ENCODE measurements at places on chromosomes 6 and 20.
A peak's percentile ranks its signal among the peaks of the same experiment; 100 is the strongest.

DNA sequence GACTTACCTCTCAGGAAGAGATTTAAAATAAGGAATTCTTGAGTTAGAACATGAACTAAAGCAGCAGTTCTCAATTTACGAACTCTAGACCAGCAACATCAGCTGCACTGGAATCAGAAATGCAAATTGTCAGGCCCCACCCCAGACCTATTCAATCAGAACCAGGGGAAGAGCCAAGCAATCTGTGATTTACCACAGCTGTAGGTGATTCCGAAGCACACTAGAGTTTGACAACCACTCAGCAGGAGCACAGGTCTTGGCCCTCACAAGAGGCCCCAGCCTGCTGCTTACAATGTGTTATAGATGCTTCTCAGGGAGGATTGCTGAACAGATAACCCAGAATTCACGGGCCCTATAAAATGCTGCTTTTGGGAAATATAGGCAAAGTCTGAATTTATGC is 279.2 kb downstream of the PTPRK start:
- no peak for DNase-seq

GRCh38 chr20:51772236-51772635 is 4.0 kb upstream of the ATP9A start:
- DNase-seq, result no peak

DNA sequence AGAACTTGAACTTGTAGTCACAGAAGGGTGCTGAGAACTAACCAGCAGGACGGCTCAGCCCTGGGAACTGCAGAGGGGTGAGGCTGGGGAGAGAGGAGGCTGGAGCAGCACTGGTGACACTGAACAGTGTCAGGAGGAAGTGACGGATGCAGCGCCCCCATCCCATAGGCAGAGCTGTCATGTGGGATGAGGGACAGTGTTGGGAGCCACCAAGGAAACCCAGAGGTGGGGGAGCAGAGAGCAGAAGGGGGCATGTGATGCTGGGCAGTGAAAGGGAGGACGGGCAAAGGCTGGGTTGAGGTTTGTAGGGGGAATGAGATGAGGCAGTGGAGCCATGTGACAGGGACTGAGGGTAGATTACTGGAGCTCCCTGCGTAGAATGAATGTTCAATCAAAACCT is 2.1 kb downstream of the HLA-DPB1 start:
- DNase-seq, result no peak

- DNase-seq, result no peak
These were observed 42.0 kb downstream of the PGM3 start for GRCh38 chr6:83151114-83151513.

DNA sequence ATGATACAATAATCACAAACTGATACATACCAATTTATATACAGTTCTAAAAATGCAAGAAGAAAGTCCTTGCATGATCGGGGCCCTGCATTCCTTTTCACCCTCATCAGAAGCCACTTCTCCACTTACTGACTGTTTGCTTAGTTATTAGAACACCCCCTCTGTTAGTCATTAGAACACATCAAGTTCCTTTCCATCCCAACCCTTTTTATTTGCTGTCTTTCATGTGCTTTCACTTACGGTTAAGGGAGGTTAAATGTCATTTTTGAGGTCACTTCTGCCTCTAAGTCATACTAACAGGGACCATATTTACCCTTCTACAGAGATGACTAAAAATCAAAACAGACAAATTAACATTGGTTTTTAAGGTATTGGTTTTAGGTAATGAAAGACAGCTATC is 149.1 kb downstream of the LMBRD1 start:
- DNase-seq, result no peak

GRCh38 chr6:167136376-167136775 is 13.5 kb downstream of the CCR6 start:
- DNase-seq, result no peak

DNA sequence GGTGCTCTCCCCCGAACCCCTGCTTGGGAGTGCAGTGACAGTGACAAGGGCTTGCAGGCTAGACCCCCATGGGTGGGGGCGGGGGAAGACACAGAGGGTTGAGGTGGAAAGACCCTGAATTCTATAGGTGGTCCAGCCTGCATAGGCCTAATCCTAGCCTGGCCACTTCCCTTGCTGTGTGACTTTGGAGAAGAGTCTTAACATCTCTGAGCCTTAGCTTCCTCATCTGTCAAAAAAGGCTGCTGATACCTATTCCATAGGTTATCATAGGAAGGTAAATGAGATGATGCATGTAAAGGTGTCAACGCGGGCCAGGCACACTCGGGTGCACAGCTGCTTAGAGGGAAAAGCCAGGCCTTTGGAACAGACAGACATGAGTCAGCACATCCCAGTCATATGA is 15.8 kb downstream of the BPIFB4 start:
- DNase-seq, result no peak

GRCh38 chr6:7131390-7131789 is 23.6 kb downstream of the RREB1 start:
- no peak for DNase-seq

GRCh38 chr6:125104425-125104824 is 49.1 kb upstream of the TPD52L1 start:
- DNase-seq, result no peak

DNA sequence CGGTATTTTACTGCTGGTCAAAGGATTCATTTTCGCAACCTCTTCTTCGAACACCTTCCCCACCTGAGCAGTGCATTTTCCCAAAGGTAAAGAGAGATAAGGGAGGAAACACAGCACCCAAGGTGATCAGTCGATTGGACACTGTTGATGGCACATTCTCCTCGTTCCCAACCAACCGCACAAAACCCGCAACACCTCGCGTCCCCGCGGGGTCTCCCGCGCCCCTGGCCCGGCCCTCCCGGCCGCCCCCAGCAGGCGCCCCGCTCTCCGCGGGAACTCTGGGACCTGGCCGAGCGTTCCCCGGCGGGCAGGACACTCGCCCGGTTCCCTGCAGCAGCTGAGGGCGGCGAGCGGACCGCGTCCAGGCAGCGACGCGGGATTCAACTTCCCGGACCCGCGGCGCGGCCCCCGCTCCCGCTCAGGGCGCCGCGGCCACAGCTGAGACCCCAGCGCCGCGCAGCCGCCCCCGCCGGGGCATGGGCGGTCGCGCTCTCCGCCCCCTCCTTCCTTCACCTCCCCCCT is 506 bp downstream of the RGS17 start:
- DNase-seq, result peak; percentile 31

GRCh38 chr6:68024570-68025269 is 610.4 kb upstream of the ADGRB3 start:
- no peak for DNase-seq

DNA sequence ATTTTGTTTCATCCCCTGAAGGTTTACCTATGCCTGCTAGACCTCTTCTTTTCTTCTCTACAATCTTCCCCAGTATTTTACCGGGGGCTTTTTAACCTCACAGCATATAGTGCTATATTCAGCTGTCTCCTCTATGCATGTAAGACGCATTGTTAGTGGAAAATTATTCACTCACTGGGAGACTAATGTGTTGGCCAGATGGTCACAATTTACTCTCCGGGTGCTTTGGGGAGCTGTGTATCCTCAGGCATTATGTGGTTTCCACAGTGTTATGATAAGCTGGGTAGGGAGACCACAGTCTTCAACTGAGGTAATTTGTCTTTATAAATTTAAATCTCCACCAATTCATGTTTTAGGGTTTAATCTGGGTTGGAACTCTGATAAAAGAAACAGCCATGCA is 553.8 kb upstream of the PTCHD4 start:
- no peak for DNase-seq

GRCh38 chr6:56055081-56055704 is 179.8 kb upstream of the BMP5 start:
- DNase-seq, result no peak

- no peak for DNase-seq
These were observed 20.8 kb downstream of the CRISP2 start for GRCh38 chr6:49692534-49692933.

- DNase-seq, result no peak
These were observed 343.2 kb downstream of the FRK start for GRCh38 chr6:115717472-115717871.

GRCh38 chr6:34341481-34341971 is 50.9 kb downstream of the NUDT3 start:
- no peak for DNase-seq

DNA sequence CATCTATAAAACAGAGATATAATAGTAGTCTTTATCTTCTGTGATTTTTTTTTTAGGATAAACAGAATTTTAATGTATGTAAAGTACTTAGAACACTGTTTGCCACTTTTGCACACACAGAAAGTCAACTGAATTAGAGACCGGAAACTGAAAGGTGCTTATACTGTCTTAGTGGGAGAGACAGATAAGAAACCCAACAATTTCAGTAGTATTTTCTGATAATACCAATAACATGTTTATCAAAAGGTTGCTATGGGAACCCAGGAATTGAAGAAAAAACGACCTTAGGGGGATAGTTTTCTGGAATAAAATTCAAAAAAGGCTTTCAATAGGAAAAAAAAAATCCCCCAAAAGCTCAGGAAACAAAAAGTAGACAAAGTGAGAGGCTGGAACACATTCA is 138.6 kb downstream of the BCKDHB start:
- no peak for DNase-seq

DNA sequence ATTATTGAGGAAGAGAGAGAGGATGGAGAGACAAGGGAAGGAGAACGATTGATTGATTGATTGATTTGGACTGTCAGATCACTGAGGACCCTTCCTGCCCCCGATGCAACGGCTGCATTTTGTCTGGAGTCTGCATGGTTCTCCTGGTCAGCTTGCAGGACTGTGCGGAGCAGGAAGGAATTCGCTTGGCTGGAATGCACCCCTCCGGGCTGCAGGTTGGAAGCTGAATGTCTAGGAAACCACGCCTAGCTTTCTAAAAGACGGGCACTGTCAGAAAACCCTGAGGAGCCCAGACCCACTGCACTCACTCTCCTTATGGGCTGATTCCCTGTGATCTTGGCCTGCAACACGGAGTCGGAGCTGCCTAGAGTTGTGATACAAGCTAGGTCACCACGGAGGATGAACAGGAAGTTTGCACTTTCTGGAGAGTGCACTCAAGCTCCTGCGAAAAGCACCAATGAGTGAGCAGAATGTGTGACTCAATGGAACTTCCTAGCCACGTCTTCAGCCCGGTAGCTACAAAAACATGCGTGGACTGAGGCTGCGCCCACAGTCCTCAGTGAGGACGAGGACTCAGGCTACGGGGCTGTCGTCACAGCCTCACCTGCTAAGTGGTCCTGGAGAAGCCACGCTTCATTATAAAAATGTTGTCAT is 14.4 kb downstream of the DACT2 start:
- no peak for DNase-seq

DNA sequence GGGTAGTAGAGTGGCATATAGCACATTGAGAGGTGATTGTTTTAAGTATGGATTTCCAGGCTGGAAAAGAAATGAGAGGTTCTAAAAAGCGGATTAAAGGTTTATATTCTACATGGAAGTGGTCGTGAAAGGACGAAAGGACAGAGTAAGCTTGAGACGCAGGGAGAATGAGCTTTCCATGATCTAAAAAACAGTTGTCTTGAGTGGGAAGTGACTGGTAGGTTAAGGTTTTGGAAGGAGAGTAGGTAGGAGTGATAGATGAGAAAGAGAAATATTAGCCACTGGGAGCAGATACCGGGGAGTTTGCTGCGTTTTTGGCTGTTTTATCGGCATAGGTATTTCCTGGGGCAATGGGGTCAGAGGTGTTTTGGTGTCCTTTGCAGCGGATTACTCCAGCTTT is 750.6 kb upstream of the ADGRB3 start:
- no peak for DNase-seq

- DNase-seq, result no peak
These were observed 100.2 kb downstream of the PSMB1 start for GRCh38 chr6:170452767-170453545.

- DNase-seq, result no peak
These were observed 147.9 kb downstream of the HAO1 start for GRCh38 chr20:7792150-7792869.

GRCh38 chr6:92684386-92684785 is 735.0 kb downstream of the EPHA7 start:
- DNase-seq, result no peak

GRCh38 chr6:39280247-39280731 is 33.9 kb downstream of the KCNK17 start:
- DNase-seq, result peak; percentile 4

DNA sequence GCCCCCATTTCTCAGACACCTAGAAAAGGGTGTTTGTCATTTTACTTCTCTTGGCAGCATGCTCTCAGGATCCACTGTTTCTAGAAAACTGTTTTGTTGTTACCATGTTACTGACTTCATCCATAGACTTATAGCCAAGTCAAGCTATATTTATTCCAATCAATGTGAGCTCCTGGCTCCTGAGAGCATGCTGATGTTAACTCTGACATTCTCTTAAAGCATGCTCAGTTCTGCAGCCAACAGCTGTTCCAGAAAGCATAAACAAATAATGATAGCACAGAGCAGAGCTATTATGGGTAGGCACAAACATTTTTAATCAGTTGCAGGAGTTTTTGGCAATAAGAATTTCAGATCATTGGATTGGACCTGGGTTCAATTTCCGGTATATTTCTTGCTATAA is 92.4 kb upstream of the CEP85L start:
- no peak for DNase-seq

- peak; percentile 9 for DNase-seq
These were observed 621.9 kb upstream of the CITED2 start for GRCh38 chr6:139996253-139996834.

DNA sequence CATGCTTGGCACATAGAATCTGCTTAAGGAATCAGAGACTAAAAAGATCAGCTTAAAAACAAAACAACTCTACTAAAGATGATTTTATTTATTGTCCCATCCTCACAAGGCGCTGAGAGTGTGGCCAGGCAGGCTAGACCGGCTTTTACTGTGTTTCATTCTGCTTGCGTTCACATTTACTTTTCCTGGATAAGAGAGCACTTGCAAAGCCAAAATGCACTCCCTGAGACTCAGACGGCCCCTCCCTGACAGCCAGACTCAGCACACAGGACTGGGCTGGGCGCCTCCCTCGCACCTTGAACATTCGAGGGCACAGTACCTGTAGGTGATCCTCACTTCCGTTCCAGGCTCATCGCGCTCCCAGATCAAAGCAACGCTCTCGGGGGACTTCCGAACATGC is 10.2 kb downstream of the ACSS1 start:
- no peak for DNase-seq

GRCh38 chr6:163252061-163252591 is 162.4 kb upstream of the QKI start:
- no peak for DNase-seq

- no peak for DNase-seq
These were observed 28.5 kb upstream of the SIRT5 start for GRCh38 chr6:13545885-13546284.

DNA sequence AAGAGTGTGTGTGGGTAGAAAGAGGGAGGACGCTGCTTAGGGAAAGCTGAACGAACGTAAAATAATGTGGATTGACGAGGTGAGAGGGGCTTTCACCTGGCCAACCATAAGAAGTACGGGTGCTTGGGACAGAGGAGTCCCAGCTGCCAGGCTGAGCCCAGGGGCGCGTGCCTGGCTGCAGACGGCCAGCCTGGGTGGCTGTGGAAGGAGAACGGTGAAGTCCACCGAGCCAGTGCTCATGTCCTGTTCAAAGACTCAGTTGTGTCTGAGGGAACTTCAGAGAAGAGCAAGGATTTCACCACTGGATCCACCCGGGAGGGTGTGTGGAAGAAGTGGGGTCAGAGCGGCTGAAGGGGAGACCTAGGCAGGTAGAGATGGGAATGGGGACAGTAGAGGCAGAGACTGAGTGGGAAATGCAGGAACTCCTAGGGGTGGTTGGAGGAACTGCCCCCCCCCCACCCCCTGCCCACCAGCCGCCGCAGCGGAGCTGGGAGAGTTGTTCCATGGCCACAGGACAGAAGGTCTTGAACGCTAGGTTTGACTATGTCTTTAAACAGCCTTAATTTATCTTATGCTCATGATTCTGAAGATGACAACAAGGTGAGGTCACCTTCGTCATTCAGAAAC is 68.1 kb upstream of the TBXT start:
- DNase-seq, result no peak

Measured in ACHN (cell line).